Body of pancreas (tissue), 4 donors: ENCODE measurements at places on chromosomes 3 and 15.

DNA sequence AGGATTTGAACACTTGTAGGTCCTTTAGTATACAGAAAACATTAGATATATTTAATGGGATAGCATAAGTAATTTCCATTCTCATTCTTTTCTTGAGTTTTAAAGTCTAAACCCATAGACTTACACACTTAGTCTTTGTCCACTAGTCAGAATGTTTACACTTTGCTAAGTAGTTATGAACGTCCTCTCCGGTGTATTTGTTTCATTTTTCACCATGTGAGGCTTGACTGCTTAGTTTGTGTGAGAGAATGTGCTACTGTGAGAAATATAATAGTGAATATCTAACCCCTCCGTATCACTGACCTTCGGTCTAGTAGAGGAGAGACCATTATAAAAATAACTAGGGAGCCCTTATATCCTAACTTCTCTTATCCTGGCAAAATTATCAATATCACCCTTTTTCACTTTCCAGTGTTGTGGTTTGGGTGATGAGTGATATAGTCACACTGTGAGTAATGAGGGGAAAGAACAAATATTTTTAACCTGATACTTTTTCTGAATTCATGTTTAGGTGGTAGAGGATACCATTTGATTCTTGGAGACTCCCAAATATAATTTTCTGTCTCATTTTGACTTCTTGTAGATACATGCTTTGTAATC is 122.4 kb downstream of the UBE2E2 start:
- DNase-seq, result no peak

DNA sequence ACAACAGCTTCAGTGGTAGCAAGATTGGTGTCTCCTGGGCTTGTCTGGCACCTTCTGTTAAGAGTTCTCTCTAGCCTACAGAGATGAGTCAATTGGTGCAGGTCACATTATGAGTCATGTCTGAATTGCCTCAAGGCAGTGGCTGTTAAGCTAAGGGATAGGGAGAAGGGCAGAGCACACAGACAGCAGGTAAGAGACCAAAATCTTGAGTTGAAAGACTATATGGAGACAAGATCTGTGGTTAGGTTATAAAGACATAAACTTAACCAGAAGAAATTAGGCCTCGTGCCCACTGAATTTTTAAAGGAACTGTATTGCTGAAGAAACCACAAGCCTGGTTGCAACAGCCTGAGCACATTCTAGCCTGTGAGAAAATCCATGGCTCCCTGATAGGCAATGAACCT is 19.2 kb upstream of the KPNA1 start:
- no peak for DNase-seq

DNA sequence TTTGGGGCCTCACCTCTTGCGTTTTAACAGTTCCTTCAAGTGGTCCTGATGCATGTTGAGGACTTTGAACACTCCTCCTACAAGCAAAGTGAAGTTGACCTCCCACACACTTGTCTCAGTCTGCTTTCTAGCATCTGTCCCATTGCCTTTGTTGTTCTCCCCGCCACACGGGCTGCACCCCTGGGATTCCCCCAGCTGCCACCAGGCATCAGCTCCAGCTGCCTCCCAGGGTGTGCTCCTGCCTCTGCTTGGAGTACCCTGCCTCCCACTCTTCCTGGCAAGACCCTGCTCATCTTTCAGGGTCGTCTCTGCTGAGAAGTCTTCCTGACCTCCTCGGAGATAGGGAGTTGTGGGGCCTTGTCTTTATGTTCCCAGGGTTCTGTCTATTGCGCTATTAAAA is 52.2 kb downstream of the IGF1R start:
- DNase-seq, result no peak

DNA sequence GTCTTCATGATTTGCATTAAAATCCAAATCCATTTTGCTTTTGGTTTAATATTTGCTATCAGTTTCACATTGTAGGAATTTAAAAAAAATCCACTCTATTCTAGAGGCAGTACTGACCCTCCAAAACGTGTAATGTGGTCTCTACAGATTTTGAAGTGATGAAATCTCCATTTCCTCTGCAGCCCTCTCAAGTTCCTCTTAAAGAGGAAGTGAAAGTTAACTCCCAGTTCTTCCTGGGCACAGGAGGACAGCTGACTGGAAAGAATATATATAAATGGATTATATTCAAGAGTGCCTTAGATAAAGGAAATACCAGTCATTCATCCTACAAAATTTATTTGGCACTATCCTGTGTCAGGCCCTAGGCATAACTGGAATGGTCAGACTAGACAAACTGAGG is 83.5 kb upstream of the PLCL2 start:
- DNase-seq, result no peak

GRCh38 chr3:42639192-42639591 is 14.3 kb upstream of the ZBTB47 start:
- DNase-seq, result no peak

DNA sequence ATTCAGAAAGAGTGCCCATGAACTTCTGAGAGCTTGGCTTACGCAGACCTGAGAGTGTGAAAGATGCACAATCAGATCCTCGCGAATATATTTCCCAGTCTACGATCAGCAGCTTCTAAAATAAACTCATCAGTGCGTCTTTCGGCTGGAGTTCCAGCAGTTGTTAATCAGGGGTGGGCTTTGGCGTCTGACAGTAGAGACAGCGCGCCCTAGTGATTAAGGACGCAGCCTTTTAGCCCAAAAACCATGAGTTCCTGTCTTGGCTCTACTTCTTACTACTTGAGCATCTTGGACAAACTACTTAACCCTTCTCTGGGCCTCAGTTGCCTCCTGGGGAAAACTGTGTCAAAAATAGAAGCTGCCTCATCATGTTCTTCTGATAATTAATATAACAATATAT is 15.8 kb upstream of the ARRDC4 start:
- no peak for DNase-seq

DNA sequence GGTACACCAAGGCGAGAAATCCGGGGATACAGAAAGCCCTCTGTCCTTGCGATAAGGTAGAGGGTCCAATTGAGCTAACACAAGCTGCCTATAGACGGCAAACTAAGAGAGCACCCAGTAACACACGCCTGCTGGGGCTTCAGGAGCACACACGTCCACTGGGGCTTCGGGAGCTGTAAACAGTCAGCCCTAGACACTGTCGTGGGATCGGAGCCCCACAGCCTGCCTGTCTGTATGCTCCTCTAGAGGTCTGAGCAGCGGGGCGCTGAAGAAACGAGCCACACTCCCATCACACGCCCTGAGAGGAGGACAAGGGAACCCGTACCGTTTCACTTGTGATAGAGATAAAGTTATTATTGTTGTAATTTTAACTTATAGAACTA is 486 bp downstream of the SAMMSON start:
- no peak for DNase-seq

GRCh38 chr3:196275126-196275525 is 12.4 kb downstream of the PCYT1A start:
- DNase-seq, result no peak

DNA sequence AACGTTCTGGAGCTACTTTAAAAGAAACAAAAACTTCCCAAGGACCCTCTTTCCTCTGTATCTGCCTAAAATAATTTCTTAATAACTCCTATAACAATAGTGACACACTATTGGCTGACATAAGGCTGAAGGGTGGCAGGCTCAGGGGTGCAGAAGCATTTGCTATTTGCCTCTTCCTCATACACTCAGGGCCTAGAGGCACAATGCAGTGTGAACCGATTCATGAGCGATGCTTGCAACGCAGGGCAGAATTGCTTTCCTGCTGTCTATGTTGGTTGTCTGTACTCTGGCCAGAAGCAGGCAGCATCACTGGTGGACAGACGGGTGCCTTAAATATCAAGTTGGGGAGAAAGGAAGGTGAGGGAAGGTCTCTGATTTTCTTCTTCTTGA is 157.4 kb downstream of the AGBL1 start:
- DNase-seq, result no peak

- no peak for DNase-seq
Measured at GRCh38 chr3:40701016-40701588, 176.3 kb downstream of the ZNF621 start.

DNA sequence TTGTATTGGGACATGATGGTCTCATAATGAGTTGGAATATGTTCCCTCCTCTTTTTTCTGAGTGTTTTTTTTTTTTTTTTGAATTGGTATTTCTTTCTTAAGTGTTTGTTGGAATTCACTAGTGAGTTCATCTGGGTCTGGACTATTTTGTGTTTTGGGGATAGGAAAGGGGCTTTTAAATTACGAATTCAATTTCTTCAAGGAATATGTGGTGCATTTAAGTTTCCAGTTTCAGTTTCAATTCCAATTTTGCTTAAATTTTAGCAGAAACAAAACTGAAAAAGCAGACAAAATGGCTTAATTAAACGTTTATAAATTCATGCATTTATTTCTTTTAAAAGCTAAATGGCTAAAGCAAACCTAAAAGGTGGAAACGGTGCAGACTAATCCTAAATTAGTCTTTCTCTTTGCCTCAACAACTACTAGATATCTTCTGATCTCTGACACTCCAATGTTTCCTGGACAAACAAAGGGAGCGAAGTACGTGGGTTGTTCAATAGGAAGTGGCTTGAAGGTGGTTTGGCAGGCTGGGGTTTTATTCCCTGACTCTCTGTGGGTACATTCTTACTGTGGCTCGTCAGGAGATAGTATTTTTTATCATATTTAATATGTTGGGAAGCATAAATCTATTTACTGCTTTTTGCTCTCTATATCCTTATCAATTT is 50.0 kb upstream of the CORO2B start:
- no peak for DNase-seq
